Bronchial smooth muscle cell (primary cell): ENCODE measurements at places on chromosomes 4 and X. TPM values are rescaled to one million over a fixed set of nuclear protein-coding genes. Genes with fewer than 3 reads are reported as not detected.

SPOCK3 gene
- 0.32 and 1.3 TPM in 2 replicates for total RNA-seq

KCNE5 gene
- 0.32 and 0.34 TPM in 2 replicates for total RNA-seq

PDCL2 gene
- not detected in 2 replicates for total RNA-seq

EMCN gene
- total RNA-seq = not detected in 2 replicates

SPATA4 gene
- 0.16 TPM in 1 of 2 replicates, not detected in the other for total RNA-seq

GPRIN3 gene
- under 0.01 TPM in 1 of 2 replicates, not detected in the other for total RNA-seq
